Occipital lobe (tissue), 3 donors: ENCODE measurements at places on chromosomes 11 and 22.

- DNase-seq = no peak
These were observed 503.2 kb downstream of the MN1 start for GRCh38 chr22:27298332-27298731.

DNA sequence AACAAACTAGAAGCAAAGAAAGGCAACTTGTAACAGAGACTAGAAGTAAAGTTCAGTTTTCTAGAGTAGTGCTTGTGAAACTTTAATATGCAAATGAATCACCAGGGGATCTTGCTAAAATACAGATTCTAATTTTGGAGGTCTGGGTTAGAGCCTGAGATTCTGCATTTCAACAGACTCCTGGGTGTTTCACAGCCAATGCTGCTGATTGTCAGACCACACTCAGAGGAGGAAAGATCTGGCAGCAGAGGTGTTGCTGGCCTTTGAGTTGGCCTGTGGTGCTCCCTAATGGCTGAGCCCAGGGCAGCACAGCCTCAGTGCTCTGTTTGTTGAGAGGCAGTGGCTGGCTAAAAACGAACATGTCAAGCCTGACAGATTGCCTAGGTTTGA lies 5.4 kb downstream of the CRY2 start:
- no peak for DNase-seq

DNA sequence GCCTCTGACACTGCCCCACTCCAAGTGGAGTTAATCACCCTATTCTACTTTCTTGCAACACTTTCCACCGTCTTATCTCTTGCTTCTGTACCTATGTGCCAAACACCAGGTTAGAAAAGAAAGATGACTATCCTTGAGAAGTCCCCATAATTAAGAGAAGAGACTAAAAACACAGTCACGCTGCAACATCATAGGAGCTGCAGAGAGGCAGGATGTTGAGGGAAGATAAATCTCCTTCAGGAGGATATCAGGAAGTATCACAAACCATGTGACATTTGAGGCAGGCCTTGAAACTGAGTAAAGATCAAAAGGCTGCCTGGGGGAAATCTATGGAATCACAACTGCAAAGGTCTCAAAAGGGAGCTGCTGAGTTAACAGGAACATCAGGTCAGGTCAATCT lies 24.8 kb downstream of the GAB2 start:
- no peak for DNase-seq

- no peak for DNase-seq
These were observed 9.7 kb downstream of the CRYBB1 start for GRCh38 chr22:26608129-26608528.

DNA sequence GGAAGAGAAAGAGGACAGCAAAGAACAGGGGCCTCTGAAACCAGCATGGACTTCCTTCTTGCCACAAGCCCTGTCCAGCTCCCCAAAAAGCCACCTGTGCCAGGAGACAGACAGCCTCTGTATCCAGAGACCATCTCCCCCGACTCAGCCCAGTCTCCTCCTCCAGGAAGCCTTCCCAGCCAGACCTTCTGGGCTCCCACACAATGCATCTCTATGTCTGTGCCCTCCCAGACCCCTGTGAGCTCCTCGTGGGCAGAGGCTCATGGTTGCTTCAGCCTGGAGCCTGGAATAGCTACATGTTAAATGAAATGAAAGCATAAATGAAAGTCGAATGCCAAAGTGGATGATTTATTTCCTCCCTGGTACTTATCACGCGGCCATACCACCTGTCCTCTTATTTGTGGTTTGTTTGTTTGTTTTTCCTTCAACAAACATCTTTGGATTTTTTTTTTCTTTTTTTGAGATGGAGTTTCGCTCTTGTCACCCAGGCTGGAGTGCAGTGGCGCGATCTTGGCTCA lies 7.3 kb upstream of the ARAP1 start:
- DNase-seq = no peak

GRCh38 chr11:95078526-95078925 lies 11.1 kb upstream of the ENDOD1 start:
- DNase-seq = no peak

- DNase-seq = no peak
These were observed 39.7 kb downstream of the APLP2 start for GRCh38 chr11:130109386-130109785.

- DNase-seq = peak; percentile 30
These were observed 16.1 kb downstream of the LRP5 start for GRCh38 chr11:68328374-68329091.

- no peak for DNase-seq
These were observed 451 bp downstream of the FHIP1B start for GRCh38 chr11:6233984-6234386.

DNA sequence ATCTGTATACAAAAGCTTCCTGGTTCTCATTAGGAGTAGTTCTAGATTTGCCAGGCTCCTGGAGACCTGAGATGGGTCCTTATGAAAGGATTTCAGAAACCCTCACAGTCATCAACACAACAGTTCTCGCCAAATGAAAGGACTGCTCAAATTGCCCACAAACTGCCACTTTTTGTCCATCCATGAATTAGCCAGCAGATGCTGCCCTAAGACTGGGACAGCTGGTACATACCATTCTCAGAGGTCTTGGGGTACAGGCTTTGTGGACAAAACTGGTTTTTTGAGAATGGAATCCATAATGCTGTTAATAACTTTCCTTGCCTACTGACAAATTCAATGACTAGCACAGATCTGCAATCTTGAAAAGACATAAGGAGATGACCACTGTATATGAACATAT lies 23.4 kb upstream of the BDNF start:
- DNase-seq = no peak

DNA sequence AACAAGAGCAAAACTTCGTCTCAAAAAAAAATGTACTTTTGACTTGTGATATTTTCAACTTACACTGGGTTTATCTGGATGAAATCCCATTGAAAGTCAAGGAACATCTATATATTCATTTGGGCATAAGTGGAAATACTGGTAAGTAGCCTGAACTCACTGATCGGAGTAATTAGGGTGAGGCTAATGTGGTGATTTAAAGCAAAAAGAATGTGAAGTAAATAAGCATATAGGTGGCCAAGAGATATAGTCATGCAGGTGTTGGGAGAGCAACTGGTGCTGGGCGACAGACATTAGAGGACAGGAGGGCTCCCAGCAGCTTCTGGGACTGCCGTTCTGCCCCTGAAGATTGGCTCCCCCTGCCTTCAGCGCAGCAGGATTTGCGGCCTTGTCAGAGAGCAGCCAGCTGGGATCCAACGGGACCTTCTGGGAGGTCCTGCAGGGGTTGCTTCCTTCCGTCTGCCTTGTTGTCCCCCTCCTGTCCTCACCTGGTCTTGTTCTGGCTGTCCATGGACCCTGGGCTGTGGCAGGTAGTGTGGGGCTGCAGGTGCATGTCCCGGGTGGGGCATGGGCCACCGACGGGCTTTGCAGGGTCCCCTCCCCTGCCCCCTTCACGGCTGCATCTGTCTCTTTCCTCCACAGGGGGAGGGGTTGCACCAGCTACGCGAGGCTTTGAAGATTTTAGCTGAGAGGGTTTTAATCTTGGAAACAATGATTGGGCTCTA lies 14.1 kb downstream of the RHBDD3 start:
- DNase-seq = no peak

- DNase-seq = no peak
These were observed 351.8 kb downstream of the BUD13 start for GRCh38 chr11:116420770-116421528.

GRCh38 chr11:61283613-61284012 lies 11.5 kb downstream of the VWCE start:
- DNase-seq = no peak

DNA sequence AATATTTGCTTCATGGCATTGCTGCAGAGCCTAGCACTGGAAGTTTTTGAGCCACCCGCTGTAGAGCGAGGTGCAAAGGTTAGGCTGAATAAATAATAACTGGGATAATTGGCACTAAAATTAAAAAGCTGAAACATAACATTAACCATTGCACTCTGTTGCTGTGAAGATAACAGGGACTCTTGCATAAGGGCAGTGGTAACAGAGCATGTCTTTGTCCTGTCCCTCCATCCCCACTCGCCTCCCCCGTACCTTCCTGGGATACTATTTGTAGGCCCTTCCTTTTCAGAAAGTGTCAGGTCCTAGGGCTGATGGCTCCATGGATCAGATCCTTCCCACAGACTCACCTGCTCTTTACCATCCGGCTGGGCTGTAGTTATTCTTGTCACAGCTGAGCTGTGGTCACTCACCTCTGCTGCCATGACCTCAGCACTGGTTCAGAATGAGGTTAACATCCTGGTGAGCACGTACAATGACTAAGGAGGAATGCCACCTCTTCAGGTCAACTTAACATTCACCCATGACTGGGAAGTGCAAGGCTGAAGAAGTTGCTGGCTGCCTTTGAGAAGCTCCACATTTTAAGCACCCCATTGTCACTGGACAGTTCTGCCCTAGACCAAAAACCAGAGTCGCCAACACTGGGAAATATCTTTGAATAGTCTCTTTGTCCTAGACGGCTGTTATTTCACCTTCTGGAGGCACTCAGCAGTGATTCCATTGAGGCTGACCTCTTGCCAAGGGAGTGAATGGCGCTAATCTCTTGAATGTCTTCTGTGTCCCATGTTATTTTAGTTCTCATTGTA lies 103.2 kb upstream of the KIRREL3 start:
- DNase-seq = no peak

DNA sequence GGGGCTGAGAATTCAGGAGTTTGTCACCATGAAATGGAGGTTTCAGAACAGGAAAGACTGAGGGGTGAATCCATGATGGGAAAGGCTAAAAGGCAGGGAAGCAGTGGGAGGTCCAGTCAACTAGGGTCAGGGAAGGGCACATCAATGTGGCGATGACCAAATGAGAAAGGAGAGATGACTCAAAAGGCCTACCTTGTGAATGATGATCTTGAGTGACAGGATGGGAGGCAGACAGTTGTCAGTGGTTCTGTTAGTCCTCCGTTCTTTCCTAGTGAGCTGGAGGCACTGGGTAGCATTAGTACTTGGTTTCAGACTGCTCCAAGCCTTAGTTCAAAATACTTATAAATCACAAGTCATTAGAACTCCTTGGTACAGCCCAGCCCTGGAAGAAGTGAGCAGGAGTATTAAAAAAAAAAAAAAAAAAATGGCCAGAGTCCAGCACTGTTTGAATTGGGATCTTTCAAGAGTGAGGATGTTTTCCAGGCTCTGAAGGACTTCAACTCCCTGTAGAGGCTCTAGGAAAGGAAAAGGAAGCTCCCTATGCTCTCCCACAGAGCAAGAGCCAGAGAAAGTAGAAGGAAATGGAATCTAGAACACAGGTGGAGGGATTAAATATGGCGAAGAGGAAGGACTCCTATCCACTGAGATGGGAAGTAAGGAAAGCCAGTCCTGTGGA lies 8.3 kb upstream of the DCHS1 start:
- no peak for DNase-seq

DNA sequence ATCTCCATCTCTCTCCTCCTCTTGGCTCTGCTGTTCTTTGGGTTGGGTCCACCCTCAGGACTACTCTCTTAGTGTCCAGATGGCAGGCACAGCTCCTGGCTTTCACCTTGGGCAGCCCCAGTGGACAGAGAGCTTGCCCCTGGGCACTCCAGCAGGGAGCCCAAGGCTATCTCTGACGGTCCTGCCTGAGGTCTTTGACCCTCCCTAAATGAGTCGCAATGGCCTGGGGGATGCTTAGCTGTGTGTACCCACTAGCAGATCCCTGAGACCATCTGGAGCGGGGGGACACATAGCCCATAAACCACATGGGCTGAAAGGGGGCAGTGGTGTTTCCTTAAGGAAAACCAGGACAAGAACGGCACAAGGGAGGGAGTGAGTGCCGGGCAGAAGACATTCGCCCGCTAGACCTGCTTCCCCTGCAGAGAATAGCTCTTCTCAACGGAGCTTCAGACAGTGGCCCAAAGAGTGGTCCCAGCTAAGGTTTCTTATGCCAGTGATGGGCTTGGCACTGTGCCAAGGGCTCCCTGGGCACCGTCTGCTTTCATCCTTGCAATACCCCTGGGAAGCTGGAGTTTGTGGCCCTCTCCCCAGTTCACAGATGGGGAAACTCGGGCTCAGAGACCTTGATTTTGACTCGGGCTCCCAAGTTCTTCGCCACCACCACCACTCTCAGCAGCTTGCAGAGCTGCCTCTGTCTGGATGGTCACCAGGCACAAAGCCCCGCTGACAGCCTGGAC lies 53.9 kb upstream of the ANO1 start:
- no peak for DNase-seq

- DNase-seq = no peak
These were observed 15.7 kb downstream of the ZNF214 start for GRCh38 chr11:7004482-7004881.

GRCh38 chr11:36467012-36467411 lies 43.1 kb downstream of the TRAF6 start:
- no peak for DNase-seq

DNA sequence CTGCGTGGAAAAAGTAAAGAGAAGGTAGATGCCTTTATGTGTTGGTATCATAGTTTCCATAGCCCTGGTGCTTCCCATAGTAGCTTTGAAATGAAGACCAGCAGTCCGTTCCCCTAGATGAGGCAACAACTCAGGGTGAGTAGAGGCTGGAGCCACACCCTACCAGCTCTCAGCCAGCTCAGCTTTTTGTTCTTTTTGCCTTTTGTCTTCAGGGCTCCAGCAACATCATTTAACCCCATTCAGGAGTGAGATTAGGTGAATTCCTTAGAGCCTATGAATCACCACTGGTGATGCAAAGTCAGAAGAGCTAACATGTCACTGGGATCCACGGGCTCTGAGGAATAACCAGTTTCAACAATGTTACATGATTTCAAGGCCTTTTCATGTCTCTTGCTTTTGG lies 14.0 kb upstream of the SESN3 start:
- no peak for DNase-seq

- DNase-seq = no peak
These were observed 179.6 kb downstream of the BLID start for GRCh38 chr11:121936370-121936769.

DNA sequence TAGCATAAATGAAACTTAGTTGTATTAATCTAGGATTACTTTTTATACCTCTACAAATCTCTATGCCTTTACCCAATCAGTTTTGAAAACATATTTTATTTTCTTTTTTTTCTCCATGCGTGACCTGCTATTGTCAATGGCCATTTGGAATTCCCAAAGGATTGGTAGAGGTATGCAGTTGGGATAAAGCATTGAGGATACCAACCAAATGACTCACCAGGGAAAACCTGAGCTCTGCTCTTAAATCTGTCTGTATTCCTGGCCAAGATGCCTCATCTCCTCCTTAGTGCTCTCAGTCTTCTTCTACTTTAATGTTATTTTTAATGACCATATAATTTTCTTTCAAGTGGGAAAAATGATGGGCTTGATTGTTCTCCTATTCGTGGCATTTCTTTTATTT lies 61.9 kb downstream of the EHF start:
- no peak for DNase-seq

DNA sequence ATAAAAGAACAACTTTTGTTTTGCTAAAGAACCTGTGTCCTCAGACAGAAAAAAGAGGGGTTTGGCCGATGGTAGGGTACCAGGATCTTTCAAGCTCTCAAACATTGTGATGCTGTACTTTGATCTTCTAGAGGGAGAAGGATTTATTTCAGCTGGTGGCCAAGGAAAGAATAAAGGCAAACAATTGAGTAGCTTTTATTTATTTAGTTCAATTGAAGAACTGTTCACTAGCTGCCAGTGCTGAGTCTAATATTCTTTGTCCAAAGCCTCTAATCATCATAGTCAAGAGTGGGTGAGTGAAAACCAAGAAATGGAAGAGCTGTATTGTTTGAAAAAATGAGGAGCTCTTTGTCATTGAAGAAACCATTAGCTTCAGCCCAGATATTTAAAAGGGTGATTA lies 138.4 kb downstream of the FAT3 start:
- no peak for DNase-seq
